Activated CD8-positive, alpha-beta memory T cell treated with anti-CD3 and anti-CD28 coated beads for 4 hours (primary cell): ENCODE measurements at places on chromosomes 4 and X.

DNA sequence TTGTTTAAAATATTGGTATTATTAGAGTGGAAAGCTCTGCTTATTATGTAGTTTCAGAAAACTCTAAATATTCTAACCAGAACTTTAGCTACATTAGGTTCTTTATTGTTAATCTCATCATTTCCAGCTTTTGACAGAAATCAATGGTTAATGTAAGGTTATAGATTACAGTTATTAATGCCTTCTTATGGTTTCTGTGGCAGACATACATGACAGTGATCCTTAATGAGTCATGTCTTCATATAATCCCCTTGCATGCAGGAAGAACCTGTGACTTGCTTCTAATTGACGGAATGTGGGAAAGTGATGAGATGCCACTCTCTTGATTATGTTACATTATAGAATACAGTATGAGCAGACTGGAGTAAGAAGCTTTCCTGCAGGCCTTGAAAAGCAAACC lies 23.5 kb downstream of the KLHL8 start:
- no peak for DNase-seq

DNA sequence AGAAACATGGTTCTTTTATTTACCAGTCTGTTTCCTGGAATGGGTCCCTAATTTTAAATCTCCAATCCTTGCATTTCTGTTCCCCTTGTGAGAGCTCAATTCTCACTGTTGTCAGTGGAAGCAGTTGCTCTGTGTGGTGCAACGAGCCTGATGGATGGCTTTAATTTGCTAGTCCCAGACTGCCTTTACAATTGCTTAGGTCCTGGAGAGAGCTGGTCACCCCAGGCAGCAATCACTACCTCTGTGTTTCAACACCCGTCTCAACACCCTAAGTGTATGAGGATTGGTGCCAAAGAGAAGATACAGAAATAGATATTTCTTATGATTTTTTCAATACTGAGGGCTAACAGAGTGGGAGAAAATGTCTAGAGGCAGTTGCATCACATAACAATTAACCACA lies 873.8 kb downstream of the GLUD2 start:
- DNase-seq: no peak

DNA sequence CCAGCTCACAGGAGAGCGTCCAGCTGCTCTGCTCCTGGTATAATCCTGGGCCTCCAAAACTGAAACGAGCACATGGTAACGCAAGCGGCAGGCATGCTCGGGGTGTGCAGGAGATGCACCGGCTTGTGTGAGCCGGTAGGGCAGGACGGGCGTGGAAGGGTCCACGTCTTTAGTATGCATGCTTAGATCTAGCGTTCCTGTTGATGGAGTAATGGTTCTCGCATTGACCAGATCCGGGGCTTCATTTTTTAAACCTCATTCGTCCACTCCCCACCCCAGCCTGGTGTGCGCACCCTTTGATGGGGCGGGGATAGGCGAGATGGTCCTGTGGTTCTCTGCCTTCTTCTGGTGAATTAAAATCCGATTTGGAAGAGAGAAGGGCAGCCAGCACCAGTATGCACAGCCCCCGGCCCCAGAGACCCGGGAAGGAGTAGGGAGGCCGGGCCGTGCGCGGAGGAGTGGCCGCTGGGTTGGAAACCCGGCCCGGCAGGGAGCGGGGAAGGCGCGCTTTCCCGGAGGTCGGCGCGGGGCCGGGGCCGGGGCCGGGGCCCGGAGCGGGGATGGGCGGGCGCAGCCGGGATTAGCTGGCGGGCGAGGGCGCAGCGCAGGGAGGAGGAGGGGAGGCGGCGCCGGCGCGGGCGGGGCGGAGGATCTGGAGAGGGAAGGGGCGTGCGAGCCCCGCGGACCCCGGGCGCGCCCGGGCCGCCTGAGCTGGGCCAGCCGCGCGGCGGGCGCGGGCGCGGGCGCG lies 39.9 kb downstream of the FAM149A start:
- no peak for DNase-seq

- no peak for DNase-seq
Measured at GRCh38 chrX:39158801-39159657, 357.8 kb downstream of the MID1IP1 start.

GRCh38 chr4:111639120-111639690 lies 506.0 kb upstream of the FAM241A start:
- no peak for DNase-seq

DNA sequence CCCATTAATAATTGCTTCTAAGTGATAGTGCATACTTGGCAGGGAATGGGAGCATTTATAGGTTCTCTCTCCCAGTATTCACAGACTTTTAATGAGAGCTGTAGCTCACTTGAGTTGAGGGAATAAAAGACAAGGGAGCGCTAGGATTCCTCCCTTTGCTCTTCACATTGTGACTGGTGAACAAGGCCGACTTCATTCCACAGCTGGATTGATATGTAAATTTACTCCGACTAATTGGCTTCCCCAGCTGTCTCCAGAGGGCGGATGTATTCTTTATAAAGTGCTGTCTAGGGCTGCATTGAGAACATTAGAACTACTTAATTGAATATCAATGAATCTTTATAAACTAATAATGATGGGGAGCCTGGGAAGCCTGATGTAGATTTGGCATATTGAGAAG lies 63.4 kb downstream of the GPR50 start:
- DNase-seq: no peak

DNA sequence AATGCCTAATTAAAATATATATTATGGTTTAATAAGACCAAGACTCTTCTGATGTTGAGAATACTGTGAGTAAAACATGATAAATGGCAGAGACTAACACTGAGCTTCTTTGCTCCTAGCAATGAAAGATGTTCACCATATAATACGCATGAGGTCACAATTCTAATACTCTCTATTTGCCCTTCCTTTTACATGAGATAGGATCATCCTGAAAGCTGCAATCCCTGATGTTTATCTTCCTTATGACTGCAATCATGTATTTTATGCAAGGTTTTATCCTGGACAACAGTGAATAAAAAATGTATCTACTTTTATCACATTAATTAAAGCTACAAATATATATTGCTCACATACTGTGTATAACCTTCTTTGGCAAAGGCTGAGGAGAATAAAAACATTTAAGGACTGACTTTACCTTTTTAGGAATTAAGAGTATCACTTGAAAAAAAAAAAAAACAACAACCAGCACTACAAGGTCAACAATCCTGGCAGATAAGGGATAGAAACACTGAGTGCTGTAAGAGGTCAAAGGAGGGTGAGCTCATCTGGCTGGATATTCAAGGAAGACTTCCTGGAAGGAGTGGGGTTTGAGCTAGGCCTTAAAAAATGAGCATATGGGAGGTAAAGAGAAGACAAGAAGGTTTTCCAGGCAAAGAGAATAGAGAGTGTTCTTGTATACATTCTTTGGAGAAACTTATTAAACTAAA lies 99.9 kb downstream of the AREG start:
- DNase-seq: no peak

DNA sequence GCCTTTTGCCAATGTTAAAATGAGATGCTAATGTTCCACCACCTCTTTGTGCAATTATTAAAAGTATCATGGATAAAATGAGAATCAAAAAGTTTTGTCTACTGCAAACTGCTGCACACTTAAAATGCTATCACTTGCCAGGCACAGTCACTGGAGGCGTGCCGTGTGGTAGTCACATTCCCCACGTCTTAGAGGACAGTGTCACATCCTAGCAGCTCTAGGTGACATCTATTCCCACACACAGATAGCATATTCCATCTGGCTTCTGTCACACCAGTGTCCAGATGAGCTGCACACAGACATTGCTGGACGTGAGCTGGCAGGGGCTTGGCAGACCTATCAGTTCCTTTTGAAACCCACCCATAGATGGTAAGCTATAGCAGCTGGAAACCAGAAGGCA lies 47.0 kb downstream of the NSG1 start:
- no peak for DNase-seq

DNA sequence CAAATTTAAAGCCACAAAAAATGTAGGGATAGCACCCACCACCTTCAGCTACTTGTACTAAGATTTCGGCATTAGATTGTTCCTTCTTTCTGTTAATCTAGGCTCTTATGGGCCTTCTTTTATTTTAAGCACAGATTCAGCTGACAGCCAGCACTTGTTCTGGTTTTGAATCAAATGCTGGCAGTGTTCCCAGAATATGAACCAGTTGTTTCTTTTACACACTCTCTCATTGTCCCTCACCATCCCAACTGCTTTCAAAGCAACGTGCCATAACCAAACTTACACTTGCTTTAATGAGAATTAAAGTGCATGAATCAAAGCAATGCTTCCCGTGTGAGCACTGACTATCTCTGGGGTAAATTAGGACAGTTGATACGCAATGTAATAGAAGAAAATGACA lies 744.5 kb upstream of the FAM241A start:
- DNase-seq: no peak

DNA sequence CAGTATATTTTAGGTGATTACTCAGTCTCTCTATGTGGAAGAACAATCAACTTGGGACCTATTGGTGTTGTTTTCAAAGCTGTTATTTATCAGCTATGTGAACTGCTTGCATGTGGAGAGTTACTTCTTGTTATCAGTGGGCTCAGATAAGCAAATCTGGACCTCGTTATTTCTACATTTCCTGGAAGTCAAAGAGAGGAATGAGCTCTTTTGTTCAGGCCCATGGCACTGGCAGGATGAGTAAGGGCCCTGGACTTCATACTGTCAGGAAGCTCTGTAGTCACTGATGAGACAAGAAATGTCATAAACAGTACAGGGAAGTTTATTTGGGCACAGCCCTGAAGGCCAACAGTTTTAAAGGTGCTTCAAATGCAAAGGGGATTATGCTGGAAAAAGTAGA lies 760.6 kb upstream of the EPHA5 start:
- no peak for DNase-seq

GRCh38 chrX:134691453-134691852 lies 33.2 kb upstream of the PLAC1 start:
- no peak for DNase-seq
